NCI-H1417 treated with DMSO at 0.1 percent for 48 hours (cell line): ENCODE measurements at places on chromosomes 11 and 22.

DNA sequence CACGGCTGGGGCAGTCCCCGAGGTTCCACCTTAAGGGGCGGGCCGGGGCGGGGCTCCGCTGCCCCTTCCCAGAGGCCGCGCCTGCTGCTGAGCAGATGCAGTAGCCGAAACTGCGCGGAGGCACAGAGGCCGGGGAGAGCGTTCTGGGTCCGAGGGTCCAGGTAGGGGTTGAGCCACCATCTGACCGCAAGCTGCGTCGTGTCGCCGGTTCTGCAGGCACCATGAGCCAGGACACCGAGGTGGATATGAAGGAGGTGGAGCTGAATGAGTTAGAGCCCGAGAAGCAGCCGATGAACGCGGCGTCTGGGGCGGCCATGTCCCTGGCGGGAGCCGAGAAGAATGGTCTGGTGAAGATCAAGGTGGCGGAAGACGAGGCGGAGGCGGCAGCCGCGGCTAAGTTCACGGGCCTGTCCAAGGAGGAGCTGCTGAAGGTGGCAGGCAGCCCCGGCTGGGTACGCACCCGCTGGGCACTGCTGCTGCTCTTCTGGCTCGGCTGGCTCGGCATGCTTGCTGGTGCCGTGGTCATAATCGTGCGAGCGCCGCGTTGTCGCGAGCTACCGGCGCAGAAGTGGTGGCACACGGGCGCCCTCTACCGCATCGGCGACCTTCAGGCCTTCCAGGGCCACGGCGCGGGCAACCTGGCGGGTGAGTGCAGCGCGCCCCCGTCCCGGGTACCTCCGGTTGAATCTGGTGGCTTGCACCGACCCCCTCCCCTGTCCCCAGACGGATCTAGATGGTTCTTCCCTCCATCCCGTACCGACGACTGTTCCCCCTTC lies at the start of gene SLC3A2:
TSS of gene SLC3A2 (plus strand) at position 94 of the 776 bp plus-strand sequence. CDS start at position 222, 128 bp downstream.
- peak; percentile 88 for DNase-seq

- DNase-seq, result no peak
Measured at GRCh38 chr22:37951305-37951704, 2.1 kb downstream of the C22orf23 start.

DNA sequence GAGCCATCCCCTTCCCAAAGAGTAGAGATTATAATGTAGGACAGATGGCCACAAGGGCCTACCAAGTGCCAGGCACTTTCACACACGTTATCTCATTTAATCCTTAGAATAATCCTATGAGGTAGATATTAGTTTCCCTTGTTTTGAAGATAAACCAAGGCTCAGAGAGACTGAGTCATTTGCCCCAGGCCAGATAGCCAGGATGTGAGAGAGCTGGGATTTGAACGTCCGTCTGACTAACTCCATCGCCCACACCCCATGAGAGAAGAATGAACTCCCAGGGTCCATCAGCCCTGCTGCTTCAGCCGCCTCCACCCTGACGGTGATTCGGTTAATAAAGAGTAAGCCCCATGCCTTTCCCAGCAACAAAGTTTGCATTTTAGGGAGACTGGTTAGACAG lies 10.7 kb downstream of the PRG3 start:
- no peak for DNase-seq

GRCh38 chr11:118051136-118051610 lies 25.7 kb upstream of the TMPRSS4 start:
- DNase-seq, result no peak

- no peak for DNase-seq
Measured at GRCh38 chr11:121479698-121480238, 27.0 kb upstream of the SORL1-AS1 start.

DNA sequence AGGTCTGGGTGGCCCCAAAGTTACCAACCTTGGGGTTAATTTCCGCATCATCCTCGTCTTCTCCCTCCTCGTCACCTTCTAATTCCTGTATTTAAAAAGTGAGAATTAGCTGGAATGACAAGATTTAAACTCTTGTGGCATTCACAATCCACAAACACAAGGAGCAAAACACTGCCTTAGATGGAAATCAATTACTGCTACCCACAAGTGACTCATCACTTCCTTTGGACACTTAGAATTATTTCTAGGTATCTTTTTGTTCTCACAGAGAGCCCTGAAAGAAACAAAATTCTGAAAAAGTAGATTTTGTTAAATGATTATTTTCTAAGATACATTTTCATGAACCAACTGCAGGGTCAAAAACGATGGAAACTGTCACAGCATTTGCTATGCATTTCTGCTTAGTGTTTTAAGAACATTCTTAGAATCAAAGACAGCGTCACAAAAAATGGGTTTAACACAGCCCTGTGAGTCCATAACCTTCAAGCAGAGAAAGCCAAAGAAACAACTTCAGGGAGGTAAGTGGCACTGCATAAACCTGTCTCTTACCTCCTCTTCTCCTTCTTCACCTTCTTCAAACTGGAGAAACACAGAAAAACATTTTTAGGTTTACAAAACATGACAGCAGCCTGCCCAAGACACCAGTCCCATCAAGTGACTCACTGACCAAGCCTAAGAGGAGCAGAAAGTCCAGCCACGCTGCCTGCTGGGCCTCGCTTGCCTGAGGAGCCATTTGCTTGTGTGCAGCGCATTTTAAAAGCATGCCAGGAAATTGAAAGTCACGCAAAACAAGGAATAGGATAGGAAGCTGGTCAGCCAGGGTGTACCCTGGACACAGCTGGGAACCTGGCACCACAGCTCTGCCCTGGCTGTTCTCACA lies 22.3 kb upstream of the PHLDA2 start:
- no peak for DNase-seq

DNA sequence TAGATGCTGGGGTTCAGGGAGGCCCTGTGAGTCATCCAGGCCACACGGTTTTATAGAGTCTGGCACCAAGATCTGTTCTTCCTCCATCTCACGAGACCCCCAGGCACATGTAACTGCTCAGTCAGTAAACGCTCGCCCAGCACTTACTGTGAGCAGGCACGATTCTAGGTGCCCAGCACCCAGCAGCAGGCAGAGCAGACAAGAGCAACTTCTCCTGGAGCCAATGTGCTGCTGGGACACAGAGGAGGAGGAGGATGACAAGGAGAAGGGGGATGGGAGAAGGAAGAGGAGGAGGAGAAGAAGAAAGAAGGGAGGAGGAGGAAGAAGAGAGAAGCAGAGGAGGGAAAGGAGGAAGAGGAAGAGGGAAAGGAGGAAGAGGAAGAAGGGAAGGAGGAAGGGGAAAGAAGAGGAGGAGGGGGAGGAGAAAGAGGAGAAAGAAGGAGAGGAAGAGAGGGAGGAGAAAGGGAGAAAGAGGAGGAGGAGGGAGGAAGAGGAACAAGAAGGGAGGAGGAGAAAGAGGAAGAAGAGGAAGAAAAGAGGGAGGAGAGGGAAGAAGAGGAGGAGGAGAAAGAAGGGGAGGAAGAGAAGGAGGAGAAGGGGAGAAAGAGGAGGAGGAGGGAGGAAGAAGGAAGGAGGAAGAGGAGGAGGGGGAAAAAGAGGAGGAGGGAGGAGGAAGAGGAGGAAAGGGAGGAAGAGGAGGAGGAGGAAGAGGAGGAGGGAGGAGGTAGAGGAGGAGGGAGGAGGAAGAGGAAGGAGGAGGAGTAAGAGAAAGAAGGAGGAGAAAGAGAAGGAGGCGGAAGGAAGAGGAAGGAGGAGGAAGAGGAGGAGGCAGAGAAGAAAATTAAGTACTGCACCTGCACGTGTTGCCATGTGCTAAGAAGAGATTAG lies 77.6 kb upstream of the RTL6 start:
- no peak for DNase-seq

DNA sequence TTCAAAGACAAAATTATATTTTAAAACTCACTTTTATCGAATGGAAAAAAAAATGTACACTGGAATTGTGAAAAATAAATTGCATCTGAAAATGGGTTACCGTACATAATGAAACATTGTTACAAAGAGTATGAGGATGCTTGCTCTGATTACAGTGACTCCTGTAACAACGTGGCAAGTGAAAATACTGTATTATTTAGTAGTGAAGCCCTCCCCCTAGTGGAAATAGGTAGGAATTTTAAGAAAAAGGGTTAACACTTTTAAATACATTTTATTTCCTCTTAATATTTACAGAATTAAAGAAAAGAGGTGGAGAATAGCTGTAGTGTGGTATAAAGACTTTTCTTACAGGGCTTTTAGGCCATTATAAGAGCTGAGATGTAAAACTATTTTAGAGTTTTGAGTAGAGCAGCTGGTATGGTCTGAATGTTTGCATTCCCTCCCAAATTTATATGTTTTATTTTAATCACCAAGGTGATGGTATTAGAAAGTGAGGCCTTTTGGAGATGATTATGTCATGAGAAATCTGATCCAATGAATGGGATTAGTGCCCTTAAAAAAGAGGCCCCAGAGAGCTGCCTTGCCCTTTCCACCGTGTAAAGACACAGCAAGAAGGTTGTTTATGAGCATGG lies 25.2 kb downstream of the FAM76B start:
- DNase-seq, result no peak

DNA sequence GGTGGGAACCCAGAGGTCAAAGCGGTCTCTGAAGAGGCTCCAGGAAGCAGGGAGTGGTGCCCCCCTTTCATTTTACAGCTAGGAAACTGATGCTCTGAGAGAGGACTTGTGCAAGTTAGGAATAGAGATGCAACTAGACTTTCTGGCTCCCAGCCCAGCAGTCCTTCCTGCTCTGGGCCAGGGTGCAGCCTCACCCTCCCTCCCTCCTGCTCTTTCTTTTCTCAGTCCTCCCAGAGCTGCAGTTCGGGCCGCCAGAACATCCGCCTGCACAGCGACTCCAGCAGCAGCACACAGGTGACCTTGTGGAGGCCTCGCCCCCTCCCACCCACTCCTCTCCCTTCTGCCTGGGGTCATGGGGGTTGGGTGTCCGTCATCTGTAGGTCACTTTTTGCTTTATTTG lies 51.5 kb downstream of the LHFPL7 start:
- DNase-seq, result no peak

DNA sequence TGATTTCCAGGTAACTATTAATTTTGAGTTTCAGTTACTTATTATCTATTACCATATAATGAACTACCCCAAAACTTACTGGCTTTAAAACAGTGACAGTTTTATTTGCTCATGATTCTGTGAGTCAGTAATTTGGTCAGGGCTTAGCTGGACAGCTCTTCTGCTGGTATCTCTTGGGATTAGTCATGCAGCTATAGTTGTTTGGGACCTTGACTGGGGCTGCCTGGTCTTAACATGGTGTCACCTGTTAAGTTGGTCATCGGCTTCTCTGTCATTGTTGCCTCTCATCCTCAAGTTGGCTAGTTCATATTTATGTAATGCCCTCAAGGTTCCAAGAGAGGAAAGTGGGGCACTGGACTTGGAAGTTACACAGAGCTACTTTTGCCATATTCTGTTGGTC lies 177.5 kb downstream of the TMEM135 start:
- DNase-seq, result no peak

GRCh38 chr11:12684816-12685215 lies 10.6 kb downstream of the TEAD1 start:
- DNase-seq, result no peak

- DNase-seq, result no peak
Measured at GRCh38 chr11:57792060-57792541, 30.5 kb downstream of the CTNND1 start.

GRCh38 chr22:30602049-30602448 lies 4.9 kb upstream of the TCN2 start:
- no peak for DNase-seq

DNA sequence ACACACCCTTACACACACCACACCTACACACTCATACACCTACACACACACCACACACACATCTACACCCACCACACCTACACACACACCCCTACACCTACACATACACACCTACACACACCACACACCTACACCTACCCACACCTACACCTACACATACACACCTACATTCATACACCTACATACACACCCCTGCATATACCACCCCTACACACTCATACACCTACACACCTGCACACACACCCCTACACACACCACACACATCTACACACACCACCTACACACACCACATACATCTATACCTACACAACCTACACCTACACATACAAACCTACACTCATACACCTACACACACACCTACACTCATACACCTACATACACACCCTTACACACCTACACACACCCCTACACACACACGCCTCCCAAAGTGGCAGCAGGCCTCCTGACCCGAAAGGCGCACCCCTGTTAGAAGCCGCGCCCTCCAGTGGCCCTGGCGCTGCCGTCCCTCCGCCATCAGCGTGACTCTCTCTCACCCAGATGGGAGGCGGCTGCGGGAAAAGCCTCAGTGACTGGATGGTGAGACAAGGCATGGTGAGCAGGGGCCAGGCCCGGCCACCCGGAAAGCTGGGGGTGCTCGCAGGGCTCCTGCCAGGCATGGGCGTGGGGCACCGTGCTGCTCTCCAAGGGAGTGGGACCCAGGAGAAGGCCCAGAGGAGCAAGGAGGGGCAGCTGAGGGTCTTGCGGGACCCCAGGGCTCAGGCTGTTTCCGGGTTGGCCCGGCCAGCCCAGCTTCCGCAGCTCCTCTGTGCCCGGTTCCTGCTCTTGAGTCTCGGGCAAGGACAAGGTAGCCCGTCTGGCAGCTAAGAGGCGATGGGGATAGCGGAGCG lies 37.0 kb upstream of the HMOX1 start:
- DNase-seq, result no peak

- no peak for DNase-seq
Measured at GRCh38 chr11:131036514-131036913, 120.2 kb upstream of the SNX19 start.

DNA sequence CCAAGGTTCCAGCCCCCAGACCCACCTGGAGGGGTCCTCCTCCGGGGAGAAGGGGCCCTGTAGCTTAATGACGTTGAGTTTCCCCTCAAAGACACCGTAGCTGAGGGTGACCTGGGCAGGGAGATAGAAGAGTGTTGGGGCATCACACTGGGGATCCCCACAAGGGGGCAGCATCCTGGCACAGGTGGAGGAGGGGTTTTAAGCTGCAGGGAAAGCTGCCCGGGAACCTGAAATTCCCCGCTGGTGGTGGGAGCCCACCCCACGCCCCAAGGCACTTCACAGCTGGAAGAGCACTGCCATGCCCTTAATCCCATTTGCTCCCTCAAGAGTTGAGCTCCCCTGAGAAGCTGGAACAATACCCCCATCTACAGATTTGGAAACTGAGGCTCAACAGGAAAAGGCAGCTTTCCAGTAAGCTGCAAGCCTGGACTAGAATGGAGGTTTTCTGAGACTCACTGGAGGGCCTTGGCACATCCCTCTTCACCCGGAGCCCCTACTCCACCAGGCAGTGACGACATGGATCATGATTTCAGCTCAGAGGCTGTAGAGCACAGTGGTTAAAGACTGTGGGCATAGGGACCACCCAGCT lies 13.7 kb downstream of the MFNG start:
- DNase-seq, result no peak

GRCh38 chr11:108693852-108694251 lies 29.0 kb downstream of the DDX10 start:
- no peak for DNase-seq

- DNase-seq, result no peak
Measured at GRCh38 chr11:61057615-61058014, 44.7 kb upstream of the CD5 start.

DNA sequence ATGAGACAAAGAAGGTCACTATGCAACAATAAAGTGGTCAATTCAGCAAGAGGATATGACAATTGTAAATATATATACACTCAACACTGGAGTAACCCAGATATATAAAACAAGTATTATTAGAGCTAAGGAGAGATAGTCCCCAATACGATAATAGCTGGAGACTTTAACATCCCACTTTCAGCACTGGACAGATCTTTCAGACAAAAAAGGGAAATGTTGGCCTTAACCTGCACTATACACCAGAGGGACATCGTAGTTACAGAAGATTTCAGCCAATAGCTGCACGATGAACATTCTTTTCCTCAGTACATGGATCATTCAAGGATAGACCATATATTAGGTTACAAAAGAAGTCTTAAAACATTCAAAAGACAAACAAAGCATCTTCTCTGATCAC lies 29.9 kb downstream of the PIWIL3 start:
- DNase-seq, result no peak
